ENCODE measurements at places on chromosomes 3 and 15.

DNA sequence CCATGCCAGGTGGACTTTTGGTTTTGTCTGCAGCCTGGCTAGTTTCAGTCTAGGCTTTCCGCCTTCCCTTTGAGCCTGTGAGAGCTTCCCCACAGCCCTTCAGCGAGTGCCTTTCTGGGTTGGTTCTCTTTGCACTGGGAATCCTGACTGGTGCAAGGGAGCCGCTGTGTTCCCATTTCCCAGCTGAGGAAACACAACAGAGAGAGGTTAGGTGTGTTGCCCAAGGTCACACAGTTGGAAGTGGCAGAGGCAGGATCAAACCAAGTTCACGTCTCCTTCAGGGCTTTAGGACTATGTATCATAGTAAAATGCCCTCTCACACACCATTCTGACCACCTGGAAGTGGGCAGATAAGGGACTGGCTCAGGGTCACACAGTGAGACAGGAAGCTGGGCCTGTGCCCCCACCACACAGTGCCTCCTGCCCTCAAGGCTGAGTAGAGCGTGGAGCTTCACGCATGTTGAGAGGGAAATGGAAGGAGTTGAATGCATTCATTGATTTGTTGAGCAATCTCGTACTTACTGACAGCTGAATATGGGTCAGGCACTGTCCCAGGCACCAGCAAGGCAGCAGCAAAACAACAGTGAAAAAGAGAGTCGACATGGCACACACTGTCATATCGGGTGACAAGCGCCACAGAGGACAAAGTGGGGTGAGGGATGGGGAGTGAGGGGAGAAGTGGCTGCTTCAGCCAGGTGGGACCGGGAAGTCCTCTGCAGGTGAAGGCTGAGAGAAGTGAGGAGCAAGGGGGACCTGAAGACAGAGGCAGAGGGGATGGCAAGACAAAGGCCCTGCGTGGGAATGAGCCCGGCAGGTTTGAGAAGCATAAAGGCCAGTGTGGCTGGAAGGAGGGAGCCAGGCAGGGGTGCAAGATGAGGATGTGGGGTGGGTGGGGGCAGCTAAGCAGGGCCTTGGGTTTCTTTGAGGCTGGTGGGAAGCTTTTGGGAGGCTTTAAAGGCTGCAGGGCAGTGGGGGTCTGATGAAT lies 12.3 kb upstream of the ANPEP start:
- DNase-seq: no peak

GRCh38 chr3:29453284-29454001 lies 172.6 kb downstream of the RBMS3 start:
- DNase-seq: no peak

DNA sequence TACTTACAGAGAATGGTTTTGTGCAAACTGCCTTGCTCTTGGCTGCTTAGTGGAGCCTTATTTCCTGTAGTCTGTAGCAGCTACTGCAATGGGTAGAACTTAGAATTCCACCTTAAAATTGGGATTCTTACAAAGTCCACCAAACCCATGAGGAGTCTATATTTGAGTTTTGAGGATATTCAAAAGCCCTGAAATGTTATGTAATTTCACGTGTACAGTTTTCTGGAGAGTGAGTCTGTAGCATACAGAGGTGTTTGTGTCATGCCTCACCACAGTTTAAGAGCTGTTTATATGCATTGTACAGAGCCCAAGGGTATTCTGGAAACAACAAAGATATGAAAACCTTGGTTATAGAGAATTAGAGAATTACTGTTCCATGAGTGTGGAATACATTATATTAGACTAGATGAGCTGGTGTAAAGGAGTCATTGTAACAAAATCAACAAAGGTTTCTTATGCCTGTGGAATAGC lies 114.4 kb downstream of the MBNL1 start:
- DNase-seq: no peak

- no peak for DNase-seq
These were observed 16.4 kb upstream of the PRR20G start for GRCh38 chr3:127304121-127304744.

DNA sequence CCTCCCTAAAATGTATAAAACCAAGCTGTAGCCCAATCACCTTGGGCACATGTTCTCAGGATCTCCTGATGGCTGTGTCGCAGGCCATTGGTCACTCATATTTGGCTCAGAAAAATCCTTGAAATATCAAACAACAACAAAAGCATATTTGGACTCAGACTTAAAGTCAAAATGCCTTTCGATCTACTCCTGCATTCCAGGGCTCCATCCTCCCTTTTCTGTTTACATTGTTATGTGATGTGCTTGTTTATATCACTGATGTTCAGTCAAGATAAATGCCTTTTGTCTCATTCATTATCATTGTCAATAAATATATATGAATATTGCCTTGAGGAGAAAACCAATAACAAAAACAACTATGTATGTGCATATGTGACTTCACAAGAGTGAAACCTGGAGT lies 31.7 kb downstream of the HGD start:
- no peak for DNase-seq

Measured in CD4-positive, alpha-beta T cell treated with Interleukin-4 for 1 hour (primary cell).